ENCODE measurements at places on chromosomes 5 and 9. TPM values are rescaled to one million over a fixed set of nuclear protein-coding genes. Genes with fewer than 3 reads are reported as not detected.

HIGD2A gene
- 88.3 TPM for total RNA-seq

GRCh38 chr9:87889065-87889881, 6.6 kb downstream of the SPATA31E1 start:
- no peak for DNase-seq

DNA sequence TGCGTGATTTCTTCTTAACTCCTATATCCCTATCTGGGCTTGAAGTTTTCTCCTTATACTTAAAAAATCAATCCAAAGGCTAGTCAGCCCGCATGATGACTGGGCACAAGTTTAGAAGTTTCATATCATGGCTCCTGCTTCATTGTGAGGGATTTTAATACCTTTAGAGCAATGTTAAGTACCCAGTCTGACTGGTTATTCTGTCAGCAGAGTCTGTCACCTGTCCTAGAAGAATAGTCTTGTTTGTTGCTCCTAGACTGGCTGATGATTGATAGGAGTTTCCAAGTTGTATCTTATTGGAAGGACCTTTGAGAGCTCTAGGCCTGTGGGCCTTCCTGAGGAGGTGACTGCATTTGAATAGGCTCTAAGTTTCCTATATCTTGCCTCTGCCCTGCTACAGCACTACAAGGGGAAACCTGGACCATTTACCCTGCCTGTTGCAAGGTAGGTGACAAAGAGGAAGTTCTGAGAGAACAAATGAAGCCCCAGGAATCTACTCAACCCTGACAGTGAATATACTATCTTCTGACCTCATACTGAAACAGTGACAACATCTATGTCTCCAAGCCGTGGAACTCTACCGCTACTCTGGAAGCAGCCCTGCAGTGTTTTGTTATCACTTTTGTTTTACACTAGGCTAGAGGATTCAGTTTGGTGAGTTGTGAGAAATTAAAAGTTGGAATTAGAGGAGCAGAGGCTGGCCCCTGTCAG, 66.5 kb downstream of the F2RL2 start:
- no peak for DNase-seq

DNA sequence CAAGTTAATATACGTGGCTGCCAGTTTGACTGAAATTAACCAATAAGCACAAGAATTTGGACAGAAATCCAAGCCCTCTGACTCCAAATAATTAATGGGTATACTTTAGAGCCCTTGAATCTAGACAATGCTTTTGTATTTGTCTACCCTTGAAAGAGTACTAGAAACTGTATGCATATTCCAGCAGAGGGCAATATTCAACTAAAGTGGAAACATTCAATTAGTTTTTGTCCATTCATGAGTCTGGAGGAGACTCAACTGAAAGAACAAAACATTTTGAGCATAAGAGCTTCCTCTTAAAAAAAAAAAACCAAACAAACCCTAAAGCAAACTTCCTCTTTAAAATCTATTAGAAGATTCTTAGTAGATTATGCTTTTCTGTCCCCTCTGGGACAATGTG, 157.8 kb downstream of the ARHGEF28 start:
- no peak for DNase-seq

GRCh38 chr5:109411149-109411514, 1.4 kb upstream of the PJA2 start:
- DNase-seq = no peak

DNA sequence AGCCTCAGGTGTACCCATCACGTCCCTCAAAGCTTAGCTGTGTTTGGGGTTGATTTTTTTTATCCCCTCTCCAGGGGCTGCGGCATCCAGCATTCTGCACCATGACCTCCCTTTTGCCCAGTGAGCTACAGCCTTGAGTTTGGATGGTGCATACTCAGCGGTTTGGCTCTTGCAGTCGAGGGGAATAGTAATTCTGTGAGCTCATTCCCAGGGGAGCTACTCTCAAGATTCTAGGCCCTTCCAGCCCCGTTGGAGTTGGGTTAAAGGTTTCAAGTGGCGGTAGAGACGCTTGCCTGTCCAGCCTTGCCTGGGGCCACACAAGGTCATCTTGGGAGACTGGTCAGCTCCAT, 102.2 kb upstream of the SPRY4 start:
- DNase-seq = no peak
